ENCODE measurements at places on chromosomes 11 and 22.

- no peak for DNase-seq
Measured at GRCh38 chr11:96338910-96339705, 3.9 kb downstream of the MAML2 start.

DNA sequence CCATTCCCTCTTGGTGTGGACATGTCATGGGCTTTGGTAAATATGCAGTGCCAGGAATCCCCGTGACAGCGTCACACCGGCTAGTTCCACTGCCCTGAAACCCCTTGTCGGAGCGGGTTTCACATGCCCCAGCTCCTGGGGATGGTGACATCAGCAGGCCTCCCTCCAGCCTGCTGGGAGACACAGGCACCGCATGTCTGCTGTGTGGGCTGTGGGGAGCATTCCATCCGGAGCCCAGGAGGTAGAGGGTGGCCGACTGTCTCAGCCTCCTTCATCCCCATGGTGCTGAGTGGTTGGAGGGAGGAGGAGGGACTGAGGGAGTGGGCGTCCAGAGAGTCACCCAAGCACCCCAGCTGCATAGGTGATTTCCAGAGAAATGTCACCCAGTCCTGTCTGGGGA lies 1161.1 kb downstream of the BRD1 start:
- no peak for DNase-seq

DNA sequence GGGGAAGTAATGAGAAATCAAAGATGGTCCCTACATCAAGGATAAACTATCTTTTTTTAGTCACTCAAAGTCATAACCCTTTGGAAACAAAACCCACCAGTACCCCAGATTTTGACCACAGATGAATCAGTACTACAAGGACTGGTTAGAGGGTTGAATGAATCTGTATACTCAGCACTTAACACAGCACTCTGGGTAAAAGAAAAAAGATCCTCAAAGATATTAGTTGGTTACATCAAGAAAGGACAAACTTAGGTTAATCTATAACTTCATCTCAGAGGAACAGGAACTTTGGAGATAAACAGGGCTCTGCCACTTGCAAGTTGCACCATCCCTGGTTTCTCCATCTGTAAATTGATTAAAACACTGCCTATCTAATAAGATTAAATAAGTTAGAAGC lies 18.8 kb downstream of the SC5D start:
- DNase-seq, result no peak

- no peak for DNase-seq
Measured at GRCh38 chr11:114237321-114238280, 58.6 kb upstream of the NNMT start.

DNA sequence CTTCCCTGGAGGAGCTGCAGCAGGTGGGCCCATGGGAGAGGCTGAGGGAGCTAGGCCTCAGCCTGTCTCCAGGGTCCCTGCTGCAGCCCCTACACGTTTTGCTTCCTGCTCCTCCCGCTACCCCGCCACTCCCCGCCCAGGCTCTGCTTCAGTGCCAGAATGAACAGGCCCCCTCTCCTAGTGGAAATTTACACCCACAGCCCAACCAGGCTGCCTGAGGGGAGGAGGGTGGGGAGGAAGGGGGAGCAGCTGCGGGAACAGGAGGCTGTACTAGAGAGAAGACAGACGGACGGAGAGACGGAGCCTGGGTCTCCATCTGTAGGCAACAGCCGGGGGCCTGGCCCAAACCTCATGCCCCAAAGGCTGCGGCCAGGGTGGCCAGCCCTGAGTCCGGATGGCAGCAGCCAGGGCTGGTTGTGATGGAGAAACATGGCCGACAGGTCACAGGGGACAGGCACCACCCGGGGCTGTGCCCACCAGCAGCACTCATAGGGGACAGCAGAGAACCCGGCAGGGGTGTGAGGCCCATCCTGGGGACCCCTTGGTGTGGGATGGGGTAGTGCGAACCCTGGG lies 20.6 kb downstream of the FLRT1 start:
- no peak for DNase-seq

DNA sequence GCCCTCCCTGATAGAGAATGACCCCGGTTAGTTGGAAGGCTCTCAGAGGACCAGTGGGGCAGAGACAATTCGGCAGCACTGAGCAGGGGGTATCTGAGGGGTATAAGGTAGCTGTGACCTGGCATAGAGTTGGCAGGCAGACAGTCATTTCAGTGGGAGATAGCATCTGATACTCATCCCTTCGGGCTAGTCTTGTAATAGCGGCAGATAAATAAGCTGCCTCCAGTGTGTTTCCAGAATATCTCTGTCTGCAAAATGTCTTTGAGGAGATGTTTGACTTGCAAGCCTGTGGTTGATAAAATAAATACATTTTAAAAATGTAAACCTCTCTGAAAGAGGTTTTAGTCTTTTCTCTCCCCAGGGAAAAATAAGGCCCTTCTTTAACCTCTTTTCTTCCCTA lies 54.2 kb downstream of the TEAD1 start:
- no peak for DNase-seq

GRCh38 chr22:31748490-31748889 lies 1.4 kb downstream of the PRR14L start:
- no peak for DNase-seq

- no peak for DNase-seq
Measured at GRCh38 chr11:117933930-117934329, 4.7 kb upstream of the TMPRSS13 start.

DNA sequence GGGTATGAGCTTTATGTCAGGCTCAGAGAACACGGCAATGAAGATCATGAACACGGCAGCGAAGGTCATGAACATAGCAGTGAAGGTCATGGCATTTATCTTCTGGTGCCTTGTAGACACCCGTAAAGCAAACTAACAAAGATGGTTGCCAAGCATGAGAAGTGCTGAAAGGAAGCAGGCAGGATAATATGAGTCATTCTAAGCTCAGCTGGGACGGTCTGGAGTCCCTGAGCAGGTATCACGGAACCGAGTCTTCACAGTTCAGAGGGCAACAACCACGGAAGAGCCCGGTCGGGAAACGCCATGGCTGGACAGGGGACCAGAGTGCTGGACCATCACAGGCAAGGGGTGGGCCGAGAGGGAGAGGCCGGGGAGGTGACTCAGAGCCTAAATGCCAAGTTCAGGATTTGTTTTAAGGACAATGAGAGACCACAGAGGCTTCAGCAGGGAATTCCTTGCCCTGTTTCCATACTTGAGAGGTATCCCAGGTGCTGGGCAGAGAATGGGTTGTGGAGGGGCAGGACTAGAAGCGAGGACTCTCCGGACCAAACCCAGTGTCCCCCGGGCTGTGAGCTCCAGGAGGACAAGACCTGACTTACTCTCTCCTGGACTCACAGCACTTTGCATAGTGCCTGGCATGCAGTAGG lies 13.1 kb upstream of the MS4A10 start:
- DNase-seq, result no peak

- DNase-seq, result no peak
Measured at GRCh38 chr22:38260761-38261681, 11.8 kb downstream of the TMEM184B start.

DNA sequence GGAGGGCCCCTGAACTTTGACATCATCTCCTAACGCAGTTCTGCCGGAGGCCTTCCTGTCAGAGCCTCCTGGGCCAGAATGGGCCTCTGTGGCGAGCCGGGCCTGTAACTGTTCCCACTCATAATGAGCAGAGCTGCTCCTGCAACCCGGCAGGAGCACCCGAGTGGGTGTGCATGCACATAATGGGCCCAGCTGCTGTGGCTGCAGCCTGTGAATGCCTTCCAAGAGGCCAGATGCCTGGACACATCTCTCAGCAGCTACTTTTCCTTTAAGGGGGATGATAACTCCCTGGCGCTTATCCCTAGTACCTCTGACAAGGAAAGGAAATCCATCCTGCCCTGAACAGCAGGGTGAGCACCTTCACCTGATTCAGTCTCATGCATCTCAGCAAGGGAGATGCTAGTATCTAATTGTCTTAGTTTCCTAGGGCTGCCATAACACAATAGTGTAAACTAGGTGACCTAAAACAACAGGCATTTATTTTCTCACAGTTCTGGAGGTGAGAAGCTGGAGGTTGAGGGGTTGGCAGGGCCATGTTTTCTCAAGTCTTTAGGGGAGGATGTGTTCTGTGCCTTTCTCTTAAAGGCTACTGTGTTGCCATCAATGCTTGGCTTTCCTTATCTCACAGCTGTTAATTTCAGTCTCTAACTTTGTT lies 120.5 kb downstream of the TEAD1 start:
- no peak for DNase-seq

DNA sequence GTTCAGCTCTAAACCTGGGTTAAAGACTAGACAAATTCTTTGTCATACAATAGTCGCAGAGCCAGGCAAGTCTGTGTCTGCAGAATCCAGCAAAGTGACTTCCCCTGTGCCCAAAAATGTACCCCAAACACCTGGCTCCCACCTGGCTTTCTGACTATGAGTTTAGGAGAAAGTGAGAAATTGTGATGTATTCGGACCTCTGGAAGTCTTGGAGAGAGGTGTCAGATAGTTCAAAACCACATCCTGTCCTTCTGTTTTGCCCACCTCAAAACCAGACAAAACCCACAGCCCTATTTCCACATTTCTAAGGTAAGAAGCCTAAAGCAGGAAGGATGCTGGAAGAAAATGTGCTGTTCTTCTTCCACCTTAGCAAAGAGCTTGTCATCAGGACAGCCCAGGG lies 63.8 kb upstream of the CLMP start:
- no peak for DNase-seq

DNA sequence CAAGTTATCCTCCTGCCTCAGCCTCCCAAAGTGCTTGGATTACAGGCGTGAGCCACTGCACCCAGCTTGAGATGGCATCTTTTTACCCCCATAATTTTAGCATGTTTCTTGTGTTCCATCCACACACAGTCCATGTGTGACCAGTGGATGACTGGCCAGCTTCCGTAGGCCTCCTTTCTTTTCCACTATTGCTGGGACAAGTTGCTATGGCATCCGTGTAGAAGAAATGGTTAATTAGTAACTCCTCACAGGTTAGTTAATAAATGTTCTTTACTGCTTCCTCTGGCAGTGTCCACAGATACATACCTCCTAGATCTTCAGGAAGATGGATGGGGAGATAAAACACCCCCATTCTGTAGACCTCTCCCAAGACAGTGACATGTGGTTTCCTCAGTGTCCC lies 154.3 kb upstream of the RASSF10 start:
- no peak for DNase-seq

- no peak for DNase-seq
Measured at GRCh38 chr11:76007166-76007565, 192.2 kb downstream of the UVRAG start.

DNA sequence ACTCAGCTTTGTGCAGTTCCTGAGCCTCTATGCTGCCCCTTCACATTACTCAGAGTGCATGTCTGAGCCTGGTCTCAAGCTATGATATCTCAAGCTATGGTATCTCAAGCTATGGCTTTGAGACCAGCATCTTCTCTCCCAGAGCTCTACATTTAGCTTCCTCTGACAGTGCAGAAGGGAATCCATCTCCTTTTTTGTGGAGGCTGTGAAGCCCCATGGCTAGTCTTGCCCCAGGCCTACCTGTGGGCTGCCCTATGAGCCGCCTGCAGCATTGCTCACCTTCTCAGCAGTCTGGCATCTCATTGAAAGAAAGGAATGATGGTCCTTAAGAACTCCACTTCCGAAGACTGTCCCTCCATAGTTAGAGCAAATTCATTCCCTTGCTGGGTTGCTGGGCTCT lies 12.6 kb downstream of the PGAP2 start:
- DNase-seq, result no peak

Data from GM12891 (cell line).